ENCODE measurements at places on chromosomes 2 and 18.

DNA sequence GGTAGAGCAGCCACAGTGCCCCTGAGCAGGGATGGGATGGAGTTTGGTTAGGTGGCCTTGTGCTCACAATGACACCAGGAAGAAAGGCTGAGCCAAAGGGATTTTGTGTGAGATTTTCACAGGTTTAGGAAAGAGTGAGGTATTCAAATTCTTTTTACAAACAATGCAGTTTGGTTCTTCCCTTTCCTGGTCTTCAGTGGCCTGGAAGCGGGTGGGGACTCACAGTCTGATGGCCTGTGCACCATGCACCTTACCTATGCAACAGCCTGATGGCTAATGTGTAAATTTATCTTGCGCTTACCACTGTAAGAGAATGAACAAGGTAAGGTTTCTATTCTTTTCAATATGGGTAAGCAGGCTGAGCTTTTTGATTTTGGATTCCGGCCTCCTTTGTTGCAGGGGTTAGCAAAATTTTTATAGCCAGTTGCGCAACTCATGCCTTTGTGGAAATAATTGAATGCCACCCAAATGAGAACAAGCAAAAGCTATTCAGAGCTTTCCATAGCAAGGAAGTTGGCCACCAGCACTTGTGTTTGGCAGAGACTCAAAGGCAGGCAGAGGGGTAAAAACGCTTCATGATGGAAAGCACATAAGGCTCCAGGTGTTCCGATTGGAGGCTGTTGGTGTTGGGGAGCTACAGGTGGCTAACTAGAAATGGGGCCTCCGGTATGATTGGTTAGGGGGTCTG lies 23.8 kb upstream of the IL1R2 start:
- DNase-seq, result no peak

GRCh38 chr2:1233281-1233680 lies 180.0 kb upstream of the TPO start:
- DNase-seq, result no peak

DNA sequence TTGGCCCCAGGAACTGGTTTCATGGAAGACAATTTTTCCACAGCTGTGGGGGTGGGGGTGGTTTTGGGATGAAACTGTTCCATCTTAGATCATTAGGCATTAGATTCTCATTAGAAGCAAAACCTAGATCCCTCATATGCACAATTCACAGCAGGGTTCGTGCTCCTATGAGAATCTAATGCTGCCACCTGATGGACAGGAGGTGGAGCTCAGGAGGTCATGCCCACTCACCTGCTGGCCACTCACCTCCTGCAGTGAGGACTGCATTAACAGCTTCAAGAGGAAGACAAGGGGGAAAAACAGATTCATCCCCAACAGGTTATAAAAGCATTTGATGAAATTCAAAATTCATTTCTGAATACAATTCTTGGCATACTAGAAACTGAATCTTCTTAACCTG lies 38.5 kb downstream of the THAP4 start:
- no peak for DNase-seq

GRCh38 chr18:63135101-63135500 lies 184.5 kb downstream of the BCL2 start:
- DNase-seq, result no peak

DNA sequence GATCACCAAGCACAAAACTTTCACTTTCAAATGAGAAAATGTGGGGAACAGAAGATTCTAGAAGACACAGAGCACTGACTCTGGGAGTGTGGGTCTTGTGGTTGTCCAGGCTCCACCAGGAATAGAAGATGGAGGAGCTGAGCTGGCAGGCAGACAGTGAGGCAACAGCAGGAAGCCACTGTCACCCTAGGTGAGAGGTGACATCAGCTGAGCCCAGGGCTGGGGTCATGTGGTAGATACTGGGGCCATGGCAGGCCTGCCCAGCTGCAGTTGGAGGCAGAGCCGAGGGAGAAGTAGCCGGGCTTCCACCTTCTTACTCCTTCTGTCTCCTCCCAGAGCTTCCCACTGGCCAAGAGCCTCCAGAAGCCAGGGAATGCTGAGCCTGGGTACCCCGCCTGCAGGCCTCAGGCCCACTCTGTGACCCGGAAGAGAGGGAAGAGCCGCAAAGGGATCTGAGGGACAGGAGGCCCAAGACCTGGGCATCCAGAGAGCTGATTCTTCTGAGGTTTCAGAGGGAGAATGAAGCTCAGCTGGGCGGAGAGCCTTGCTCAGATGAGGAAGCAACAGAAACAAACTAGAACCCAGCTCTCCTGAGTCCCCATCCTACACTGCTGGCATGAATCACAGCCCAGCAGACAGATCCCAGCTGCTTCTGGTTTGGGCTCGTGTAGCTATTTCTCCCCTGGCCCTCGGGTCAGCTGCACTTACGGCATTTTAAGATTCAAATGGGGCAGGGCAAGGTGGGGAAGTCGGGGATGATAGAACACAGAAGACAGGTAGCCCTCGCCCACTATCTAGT lies 39.8 kb upstream of the ASAP2 start:
- DNase-seq, result no peak

- no peak for DNase-seq
Observed at GRCh38 chr2:38653715-38654527, 12.0 kb upstream of the GALM start.

DNA sequence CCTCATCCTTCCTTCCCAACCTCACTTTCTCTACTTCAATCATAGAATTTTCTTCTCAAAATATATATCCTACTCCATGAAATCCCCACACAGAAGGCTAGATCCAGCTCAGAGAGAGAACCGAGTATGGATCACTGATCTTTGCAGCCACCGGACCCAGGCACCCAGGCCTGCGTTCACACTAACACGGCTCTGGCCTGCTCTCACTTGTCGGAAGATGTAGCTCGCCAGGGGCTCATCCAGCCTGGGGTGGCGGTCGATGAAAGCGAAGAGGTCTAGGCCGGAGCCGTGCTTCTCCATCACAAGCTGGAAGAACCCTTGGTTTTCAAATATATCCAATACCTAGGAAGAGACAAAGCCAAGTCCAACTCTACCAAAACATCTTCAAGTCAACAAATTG lies 12.7 kb upstream of the MTERF4 start:
- no peak for DNase-seq

DNA sequence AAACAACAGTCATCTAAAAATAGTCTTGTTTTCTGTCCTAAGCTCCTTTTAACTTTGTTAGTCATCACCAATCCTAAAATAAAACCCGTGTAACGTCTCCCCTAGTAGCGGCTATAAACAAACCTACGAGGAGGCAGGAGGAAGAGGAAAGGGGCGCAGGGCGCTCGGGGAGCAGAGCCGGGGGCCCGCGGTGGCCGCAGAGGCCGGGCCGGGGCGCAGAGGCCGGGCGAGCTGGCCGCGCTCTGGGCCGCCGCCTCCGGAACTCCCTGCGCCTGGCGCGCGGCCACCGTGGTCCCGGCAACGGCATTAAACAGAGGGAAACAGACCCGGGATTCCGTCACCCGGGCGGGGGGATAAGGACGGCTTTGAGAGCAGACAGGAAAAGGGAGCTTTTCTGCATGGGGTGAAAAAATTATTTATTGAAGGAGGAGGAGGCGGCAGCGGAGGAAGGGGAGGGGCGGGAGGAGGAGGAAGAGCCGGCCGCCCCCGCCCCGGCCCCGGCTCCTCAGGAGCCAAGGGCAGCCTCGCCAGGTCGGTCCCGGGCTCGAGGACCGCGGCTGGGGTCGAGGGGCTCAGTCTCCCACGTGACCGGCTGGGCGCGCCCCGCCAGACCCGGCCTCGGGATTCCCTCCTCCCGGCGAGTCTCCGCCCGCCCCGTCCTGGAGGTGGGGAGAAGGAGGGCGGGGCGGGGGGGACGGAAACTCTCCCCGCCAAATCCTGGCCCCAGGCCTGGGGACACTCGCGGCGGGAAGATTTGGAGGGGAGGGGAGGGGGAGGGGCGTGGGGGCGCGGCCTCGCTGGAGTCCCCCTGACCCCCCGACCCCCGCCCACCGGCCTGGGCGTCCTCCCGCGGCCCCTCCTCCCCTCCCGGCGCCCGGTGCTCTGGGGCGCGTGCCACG lies 1.8 kb upstream of the NFATC1 start:
- no peak for DNase-seq

DNA sequence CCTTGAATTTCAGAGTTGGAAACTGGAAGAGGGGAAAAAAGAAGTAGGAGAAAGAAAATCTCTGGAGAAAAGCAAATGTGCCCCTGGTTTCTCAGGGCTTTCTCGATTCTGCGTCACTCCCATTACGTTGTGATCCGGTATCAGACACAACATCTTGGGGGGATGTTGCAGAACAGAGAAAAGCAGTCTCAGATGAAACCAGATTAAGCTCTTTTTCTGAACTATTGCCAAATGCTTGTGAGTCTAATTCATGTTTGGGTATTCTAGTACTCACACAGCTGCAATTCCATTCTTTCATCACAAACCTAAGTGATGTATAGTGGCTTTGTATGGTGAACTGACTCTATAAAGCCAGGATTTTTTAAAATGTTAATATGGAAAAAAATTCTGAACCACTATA lies 233.2 kb downstream of the TCF4 start:
- DNase-seq, result no peak

DNA sequence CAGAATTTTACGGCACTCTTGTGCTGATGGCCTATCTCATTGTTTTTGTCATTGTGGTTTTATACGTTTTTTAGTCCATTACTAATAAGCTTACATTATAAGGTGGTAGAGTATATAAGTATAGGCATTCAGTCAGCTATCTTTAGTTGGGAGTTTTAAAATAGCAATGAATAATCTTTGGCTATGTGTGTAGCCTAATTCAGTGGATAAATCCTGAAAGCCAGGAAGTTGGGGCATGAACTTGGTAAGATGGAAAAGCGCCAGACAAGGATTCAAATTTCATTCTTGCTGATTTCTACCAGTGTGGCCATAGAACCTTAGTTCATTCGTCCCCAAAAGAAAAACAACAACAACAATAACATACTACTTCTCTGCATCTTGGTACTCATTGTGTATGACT lies 31.2 kb downstream of the EPC2 start:
- no peak for DNase-seq

GRCh38 chr2:109721135-109721534 lies 73.0 kb upstream of the RGPD5 start:
- no peak for DNase-seq

GRCh38 chr18:50428531-50429206 lies 53.8 kb downstream of the SKA1 start:
- no peak for DNase-seq

DNA sequence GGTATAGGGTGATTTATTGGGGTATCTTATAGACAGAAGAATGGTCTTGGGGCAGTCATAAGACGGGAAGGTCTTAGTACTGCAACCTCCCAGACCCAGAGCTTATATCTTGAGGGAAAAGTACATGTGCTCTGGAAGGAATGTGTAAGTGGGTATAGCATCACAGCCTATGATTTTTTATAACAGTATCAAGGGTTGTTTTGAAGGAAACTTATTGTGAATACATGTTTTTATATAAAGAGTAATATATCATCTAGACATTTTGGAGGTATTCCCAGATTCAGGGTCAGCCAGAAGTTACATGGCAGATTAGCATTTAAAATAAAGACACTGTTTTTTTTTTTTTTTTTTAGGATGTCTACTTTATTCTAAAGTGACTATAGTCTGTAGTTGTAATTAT lies 47.6 kb upstream of the STON1 start:
- no peak for DNase-seq

- no peak for DNase-seq
Observed at GRCh38 chr2:214104967-214105366, 305.9 kb upstream of the VWC2L start.

- DNase-seq, result no peak
Observed at GRCh38 chr2:176187200-176187898, 1.1 kb upstream of the HOXD1 start.

DNA sequence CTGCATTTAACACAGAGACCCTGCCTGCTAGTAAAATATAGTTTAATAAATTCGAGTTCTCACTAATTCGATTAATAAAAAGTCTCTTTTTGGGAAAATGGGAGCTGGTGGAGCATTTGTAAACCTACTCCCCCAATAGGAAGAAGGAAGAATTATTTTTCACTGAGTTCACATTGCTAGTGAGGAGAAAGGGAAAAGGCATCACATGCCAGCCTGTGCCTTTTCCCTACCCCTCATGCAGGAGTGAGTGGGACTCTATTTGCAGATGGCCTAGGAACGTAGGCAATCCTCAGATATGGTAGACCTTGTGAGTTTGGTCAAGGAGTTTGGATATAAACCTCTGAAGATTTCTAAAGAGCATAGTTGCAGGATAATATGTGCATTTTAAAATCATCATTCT lies 218.4 kb upstream of the TRIB2 start:
- no peak for DNase-seq

DNA sequence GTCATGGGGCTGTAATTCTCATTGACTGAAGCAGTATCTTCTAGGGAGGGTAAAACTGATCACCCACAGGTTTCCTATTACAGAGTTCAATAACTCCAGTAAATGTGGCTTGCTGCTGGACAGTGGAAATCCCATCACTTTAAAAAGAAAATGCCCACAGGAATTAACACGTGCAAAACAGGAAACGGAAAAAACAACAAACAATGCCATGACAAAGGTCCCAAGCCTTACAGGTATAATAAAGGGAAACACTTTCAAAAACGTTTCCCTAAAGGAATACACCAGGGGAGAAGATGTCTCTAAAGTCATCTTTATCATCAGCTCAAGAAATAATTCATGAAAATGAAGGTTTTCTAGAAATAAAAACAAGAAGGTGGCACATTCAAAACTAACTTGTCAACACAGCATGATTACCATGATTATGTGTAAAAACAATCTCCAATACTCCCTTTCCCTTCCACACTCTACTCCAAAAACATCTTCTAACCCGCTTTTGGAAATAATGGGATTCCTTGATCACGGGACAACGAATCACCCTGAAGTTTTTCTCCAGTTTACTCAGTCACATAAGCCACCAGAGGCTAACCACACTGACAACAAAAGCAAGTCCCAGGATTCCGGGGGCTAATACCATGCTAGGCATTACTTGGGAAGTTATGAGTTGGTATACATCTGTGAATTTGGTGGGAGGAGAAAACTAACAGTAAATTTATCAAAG lies 167.9 kb downstream of the TCF4 start:
- no peak for DNase-seq

DNA sequence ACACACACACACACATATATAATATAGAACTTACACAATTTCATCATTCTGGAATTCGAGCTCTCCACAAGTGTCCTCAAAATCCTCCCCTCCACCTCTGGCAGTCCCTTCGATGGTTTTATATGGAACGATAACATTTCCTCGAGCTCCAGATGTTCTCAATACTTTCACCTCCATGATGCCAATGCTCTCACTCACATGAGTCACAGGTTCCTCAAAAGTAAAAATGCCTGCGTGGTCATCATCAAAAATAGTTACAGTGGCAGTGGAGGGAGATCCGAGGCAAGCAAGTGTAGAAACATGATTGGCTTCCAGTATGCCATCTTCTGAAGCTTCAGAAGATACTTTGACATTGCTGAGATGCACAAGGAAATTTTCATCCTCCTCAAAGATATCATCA lies 23.5 kb downstream of the SLC8A1 start:
- no peak for DNase-seq

DNA sequence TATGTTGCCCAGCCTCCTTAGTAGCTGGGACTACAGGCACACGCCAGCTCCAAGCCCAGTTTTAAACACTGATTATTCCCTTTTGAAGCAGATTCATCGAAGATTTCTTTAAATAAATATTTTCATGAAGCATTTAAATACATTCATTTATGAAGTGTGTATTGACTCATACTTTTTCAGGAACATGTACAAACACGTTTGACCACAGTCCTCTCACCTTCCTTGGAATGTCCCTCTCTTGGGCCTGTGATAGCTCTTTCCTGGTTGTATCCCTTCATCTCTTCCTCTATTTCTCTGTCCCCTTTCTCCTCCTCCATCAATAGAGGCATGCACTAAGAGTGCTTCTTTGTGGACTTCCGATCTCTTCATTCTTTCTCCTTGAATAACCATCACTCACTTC lies 2.5 kb downstream of the PSTPIP2 start:
- no peak for DNase-seq

All from NCI-H1417 treated with DMSO at 0.1 percent for 48 hours (cell line).